ENCODE measurements at places on chromosomes 12 and 14.

- DNase-seq, result no peak
These were observed 183.8 kb downstream of the CALM1 start for GRCh38 chr14:90580377-90581335.

GRCh38 chr12:54603872-54604271 is 15.4 kb upstream of the PPP1R1A start:
- DNase-seq, result no peak

DNA sequence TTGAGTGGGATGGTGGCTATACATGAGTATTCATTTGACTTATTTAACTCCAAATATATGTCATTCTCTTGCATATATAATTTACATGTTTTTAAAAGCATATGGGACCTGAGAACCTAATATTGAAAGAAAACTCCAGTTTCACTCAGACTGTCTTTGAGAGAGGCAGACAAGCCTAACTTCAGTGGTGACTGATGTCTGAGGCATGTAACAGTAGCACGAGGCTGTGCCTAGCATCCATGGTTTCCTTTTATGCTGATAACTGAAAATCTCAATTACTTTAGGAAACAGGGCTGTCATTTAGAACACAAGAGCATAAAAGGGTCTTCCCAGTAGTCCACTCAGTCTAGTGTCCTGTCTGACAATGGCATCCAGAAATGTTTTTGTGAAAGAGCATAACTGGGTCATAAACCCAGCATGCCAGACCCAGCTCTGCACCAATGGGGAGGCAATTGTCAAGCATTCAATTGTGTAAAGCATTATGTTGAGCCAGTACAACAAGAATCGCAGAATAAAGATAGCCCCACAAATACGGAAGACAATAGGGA is 24.3 kb downstream of the MAPK1IP1L start:
- DNase-seq, result peak; percentile 62

GRCh38 chr12:617304-617915 is 45.8 kb downstream of the NINJ2 start:
- no peak for DNase-seq

- DNase-seq, result no peak
These were observed 2.2 kb downstream of the GABARAPL1 start for GRCh38 chr12:10214895-10215267.

- no peak for DNase-seq
These were observed 29.1 kb downstream of the TMEM260 start for GRCh38 chr14:56608689-56609088.

DNA sequence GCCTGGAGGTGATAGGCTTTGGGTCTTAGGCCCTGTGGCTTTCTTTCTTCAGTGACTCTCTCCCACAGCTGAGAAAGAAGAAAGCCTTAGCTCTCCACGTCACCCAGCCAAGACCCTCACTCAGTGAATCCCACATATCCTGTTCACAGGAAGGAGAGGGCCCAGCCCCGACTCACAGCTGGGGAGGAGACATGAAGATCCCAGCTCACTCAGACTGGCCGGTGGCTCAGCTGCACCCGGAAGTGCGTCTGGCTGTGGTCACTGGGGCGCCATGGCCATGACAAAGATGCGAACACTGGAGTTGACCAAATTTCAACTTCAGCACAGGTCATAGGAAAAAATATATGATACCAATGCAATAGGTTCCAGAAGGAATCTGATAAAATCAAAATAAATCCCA is 14.2 kb downstream of the DLK1 start:
- DNase-seq, result no peak

- DNase-seq, result no peak
These were observed 58.3 kb downstream of the SLC8A3 start for GRCh38 chr14:70130482-70130881.

GRCh38 chr14:105154476-105154871 is 14.1 kb downstream of the JAG2 start:
- DNase-seq, result no peak

GRCh38 chr14:61678975-61679374 is 16.3 kb upstream of the HIF1A start:
- no peak for DNase-seq

- no peak for DNase-seq
These were observed 35.8 kb downstream of the PRMT8 start for GRCh38 chr12:3526776-3527175.

DNA sequence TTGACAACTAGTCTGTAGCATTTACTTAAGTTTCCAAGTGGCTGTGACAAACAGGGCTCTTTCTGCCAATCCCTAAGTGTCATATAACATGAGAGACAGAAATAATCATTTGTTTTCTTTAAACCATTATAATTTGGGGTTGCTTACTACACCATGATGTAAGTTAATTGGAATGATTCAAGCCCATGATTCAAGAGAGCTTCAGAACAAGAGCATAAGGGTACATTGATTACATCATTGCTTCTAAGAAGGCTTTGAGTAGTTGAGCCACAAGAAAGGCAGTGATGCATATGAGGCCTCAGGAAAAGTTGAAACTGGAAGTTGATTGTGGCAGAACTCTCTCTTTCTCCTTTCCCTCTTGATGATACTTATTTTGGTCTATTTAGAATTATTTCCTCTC is 444.0 kb downstream of the CCER1 start:
- peak; percentile 61 for DNase-seq

DNA sequence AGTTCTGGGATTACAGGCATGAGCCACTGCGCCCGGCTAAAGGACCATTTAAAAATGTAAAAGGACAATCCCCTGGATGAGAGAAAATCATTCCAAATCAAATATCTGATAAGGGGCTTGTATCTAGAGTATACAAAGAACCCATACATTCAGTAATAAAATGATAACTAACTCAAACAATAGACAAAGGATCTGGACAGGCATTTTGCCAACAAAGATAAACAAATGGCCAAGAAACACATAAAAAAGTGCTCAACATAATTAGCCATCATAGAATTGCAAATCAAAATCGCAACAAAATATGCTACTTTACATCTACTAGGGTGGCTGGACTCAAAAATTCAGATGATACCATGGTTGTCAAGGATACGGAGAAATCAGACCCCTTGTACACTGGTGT is 8.5 kb upstream of the BICD1 start:
- DNase-seq, result no peak

GRCh38 chr12:109605016-109605415 is 31.4 kb downstream of the MVK start:
- no peak for DNase-seq

GRCh38 chr14:64723691-64724577 is 19.7 kb downstream of the PLEKHG3 start:
- no peak for DNase-seq

GRCh38 chr12:56590237-56590830 is 39.8 kb downstream of the BAZ2A start:
- DNase-seq, result peak; percentile 53

GRCh38 chr14:77659831-77660230 is 43.4 kb upstream of the SPTLC2 start:
- no peak for DNase-seq

- DNase-seq, result no peak
These were observed 5.1 kb upstream of the TNFAIP2 start for GRCh38 chr14:103118018-103118662.

GRCh38 chr14:66009089-66009488 is 477.1 kb upstream of the CCDC196 start:
- DNase-seq, result peak; percentile 35

GRCh38 chr12:82651489-82651888 is 35.2 kb upstream of the TMTC2 start:
- DNase-seq, result no peak

DNA sequence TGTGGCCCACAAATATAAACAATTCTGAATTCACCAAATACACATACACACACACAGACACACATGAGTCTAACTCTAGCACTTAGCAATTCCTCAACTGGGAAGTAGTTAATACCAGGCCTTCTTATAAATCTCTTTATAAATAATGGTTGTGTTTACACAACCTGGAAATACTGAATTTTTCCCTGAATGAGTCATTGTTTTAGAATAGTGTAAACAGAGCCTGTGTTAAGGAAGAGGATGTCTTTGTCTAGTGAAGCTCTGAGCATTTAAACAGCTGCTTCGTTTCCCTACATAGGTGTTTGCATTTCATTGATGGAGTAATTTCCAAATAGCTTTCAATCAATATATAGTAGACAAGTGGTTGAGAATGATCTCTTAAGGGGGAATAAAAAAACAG is 218.8 kb downstream of the BTG1 start:
- DNase-seq, result peak; percentile 80

DNA sequence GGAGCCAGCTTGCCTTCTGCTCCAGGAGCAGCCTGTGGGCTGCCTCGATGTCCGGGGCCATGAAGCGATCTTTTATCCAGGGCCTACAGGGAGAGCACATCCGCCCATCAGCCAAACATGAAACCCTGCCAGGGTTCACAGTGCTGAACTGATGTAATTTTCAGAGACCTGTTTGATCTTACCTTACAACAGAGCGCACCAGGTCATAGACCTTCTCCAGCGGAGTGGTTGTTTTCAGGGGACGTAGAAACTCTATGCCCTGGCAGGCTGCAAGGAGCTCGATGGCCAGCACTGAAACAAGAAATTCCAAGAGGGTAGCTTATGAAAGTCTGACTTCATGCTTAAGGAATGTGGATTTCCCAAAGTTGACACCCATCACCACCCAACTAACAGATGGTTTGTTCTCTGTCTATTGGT is 19.7 kb downstream of the HAL start:
- peak; percentile 40 for DNase-seq

- DNase-seq, result no peak
These were observed 62.2 kb downstream of the TSPAN11 start for GRCh38 chr12:30988646-30989286.

GRCh38 chr12:6274231-6275221 is 36.0 kb upstream of the PLEKHG6 start:
- DNase-seq, result no peak

DNA sequence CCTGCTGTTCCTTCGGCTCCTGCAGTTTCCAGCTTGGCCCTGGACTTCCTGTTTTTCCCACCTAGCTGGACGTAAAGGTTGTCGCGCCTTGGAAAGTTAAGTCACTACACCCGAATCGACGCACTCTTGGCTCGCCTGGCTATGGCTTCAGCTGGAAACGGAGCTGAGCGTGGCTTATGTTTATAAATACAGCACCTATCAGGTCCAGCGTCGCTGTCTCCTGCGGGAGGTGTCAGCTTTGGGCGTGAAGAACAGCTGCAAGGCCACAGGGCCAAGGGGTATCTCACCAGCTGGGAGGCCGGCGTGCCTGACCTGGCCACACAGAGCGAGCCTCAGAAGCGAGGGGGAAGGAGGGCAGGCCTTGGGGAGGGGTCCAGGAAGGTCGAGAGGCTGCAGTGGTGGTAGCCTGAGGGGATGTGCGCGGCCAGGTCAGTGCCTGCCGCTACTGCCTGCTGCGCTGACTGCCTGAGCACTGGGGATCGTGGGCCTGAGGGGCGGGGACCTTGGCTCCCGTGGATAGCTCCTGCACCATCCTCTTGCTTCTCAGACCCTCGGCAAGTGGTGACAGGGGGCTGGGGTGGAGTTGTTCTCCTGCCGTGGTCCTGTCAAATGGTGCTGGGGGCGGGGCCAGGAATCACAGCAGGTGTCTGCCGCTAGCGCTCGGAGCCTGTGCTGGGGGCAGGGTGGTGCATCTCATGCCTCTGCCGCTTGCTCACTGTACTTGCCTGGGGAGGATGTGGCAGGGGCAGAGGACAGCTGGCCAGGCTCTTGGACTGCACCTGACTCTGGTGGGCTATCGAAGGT is 12.5 kb downstream of the PACS2 start:
- no peak for DNase-seq

DNA sequence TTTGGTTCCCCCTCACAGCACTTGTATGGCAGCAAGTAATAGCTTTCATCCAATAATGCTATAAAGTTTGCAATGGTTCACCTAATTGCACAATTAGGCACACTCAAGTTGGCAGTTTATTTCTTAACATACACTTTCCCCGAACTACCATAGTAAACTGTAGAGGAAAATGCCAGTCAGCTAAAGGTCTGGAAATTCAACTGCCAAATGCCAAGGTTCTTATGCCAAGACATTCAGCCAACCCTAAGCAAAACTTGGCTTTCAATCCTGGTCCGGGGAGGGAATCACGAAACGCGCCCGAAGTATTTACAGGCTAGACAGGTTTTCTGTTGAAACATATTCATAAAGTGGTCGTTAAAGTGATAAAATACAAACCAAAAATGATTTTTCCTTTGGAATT is 1512.4 kb upstream of the FLRT2 start:
- no peak for DNase-seq

GRCh38 chr12:91129662-91130362 is 18.5 kb upstream of the LUM start:
- DNase-seq, result no peak

- peak; percentile 89 for DNase-seq
These were observed 45.8 kb upstream of the HMGA2 start for GRCh38 chr12:65778258-65779090.

GRCh38 chr12:51188359-51189051 is 15.6 kb upstream of the TFCP2 start:
- no peak for DNase-seq

DNA sequence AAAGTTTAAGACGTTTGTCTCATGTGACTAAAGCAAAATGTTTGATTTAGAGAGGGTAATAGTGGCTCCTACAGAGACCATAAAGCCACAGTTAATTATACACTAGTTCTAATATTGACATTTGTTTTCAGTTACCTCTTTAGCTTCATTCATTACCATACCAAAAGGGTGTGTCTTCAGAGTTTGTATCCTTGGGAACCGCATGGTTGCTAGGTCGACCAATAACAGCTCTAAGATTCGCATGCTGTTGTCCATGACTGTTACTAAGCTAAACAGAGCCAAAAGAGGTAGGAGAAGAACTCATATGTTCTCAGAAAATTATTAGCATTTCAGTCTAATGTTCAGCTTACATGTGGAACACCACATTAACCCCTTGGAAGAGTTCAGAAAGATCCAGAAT is 36.2 kb upstream of the ETNK1 start:
- DNase-seq, result no peak

- no peak for DNase-seq
These were observed 2.3 kb downstream of the AVIL start for GRCh38 chr12:57816001-57816854.

- peak; percentile 54 for DNase-seq
These were observed 50.4 kb downstream of the CHGA start for GRCh38 chr14:92973261-92973797.

GRCh38 chr14:53022593-53022992 is 71.7 kb upstream of the FERMT2 start:
- DNase-seq, result peak; percentile 54

DNA sequence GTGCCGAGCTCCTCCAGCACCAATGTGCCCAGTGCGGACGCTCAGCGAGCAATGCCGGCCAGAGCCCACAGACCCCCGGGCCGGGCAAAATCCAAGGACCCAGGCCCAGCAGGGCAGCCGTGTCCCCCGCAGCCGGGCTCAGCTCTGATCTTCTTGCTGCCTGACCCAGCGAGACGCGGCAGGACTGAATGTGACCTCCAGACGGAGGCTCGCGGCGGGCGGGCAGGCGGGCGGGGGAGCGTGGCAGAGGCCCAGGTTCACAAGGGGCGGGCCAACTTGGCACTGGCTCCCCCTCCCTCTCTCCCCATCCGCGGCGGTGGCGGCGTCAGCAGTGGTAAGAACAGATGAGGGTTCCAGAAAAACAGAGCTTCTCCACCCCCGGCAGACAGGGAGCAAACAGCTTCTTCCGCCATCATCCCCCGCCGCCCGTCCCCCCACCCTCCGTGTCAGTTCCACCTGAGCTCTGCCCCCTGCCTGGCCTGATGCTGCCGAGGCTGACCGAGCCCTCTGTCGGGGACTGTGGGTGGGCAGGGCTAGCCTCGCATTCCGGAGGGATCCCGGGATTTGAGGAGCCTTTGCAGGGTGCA is 94.3 kb downstream of the RFLNA start:
- peak; percentile 84 for DNase-seq

DNA sequence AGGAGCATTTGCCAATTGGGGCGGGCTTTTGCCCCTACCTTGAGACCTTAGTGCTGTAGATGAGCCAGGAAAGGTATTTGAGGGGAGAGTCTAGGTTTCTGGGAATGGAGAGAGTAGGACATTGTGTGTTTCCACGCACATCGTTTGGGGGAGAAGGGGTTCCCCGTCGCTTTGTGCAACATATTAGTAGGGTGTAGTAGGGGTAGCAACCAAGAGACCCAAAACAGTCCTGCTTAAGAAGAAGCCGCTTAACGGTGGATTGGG is 694 bp upstream of the PTGES3 start:
- no peak for DNase-seq

Data from ELR (cell line).